ENCODE measurements at places on chromosomes 12 and 14.

- DNase-seq = no peak
Observed at GRCh38 chr12:104827587-104827986, 130.5 kb downstream of the SLC41A2 start.

- no peak for DNase-seq
Observed at GRCh38 chr12:130872179-130873096, 572 bp downstream of the RAN start.

DNA sequence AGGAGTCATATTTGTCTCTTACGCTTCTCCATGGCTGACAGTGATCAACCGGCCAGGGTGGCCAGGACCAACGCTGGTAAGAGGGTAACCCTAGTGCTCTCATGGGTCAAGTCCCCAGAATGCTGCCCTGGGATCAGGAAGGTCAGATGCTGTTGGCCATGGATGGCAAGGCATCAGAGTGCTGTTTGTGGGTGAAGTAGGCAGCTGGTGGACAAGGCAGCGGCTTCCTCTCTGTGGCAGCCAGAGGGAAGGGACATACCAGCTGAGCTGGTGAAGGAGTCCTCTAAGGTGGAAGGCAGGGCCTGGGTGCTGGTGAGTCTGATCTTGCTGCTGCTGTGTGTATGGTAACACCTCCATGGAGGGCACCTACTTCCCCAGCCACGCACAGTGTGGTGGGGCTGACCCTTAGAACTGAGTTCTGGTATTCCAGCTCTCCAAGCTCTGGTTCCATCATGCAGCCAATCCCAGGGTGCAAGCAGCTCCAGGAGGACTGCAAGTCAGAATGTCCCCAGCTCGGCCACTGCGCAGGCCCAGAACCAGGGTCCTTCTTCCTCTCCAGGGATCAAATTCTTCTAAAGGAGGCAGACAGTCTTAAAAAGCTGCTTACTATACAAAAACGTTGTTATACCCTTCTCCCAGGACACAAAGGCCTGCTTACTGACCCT lies 13.4 kb upstream of the SMOC1 start:
- no peak for DNase-seq

- DNase-seq = no peak
Observed at GRCh38 chr12:131164096-131164872, 210.6 kb downstream of the ADGRD1 start.

DNA sequence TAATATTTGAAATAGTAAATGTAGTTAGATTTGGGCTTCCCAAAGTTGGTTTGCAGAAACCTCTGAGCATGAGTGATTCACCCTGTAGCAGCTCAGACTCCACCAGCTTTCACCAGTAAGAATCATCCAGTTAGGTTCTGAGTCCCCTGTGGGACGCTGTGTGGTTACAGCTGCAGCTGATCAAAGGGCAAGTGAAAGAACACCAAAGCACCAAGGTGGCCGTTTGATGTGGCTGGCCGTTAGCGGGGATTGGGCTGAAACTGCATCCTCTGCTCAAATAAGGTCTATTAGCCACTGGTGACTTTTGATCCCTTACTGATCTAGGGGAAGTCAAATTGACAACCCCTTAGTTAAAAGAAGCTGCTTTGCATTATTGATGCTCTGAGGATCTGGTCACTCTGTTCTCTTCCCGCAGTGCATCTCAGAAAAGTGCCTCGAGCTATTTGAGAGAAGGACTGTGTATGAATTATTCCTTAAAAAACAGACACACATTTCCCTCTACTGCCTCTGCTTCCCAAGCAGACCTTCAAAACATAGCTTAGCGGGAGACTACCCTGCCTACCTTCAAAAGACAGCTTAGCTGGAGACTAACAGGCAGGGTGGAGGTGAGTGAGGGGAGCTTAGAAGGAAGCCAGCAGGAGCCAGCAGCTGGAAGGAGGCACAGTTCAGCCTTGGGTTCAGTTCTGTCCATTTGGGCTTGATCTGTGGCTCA lies 3.7 kb downstream of the ABHD12B start:
- no peak for DNase-seq

GRCh38 chr14:25349269-25349668 lies 299.3 kb upstream of the STXBP6 start:
- DNase-seq = no peak

DNA sequence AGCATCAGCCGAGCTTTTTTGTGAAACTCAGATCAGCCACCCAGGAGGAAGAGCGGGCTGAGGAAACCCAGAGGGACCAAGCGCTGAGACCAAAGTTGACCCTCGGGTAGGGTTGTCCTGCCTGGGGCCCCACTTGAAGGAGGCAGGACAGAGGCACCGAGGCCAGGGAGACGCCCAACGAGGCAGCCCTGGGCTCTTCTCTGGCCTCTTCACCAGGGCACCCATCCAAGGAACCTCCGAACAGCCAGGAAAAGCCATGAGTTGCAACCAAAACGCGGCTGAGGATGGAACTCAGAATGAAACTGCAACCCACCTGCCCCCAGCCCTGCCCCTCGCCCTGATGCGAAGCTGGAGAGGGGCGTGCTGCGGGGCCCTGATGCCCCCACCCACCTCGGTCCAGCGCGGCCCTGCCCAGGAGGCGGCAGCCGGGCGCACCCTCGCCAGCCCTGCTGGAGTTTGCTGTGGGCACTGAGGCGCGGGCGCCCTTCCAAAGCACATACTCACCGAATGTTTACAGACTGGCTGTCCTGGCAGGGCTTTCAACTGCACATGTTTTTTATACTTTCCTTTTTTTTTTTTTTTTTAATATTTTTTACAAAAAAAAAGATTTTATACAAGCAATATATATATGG lies 41.9 kb downstream of the JDP2 start:
- DNase-seq = no peak
